ENCODE measurements at places on chromosomes 2 and 18.

DNA sequence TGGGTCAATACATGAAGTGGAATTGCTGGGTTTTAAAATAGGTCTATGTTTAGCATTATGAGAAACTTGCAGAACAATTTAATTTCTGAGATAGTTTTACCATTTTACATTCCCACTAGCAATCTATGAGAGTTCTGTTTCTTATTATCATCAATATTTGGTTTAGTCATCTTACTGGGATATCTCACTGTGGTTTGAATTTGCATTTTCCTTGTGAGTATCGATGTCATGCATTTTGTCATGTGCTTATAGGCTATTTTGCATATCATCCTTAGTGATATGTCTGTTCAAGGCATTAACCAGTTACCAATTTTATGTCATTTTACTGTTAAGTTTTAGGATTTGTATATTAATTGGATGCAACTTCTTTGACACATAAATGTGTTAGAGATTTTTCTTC, 204.4 kb downstream of the MCFD2 start:
- no peak for DNase-seq

GRCh38 chr2:159396799-159397198, 110.3 kb upstream of the WDSUB1 start:
- no peak for DNase-seq

DNA sequence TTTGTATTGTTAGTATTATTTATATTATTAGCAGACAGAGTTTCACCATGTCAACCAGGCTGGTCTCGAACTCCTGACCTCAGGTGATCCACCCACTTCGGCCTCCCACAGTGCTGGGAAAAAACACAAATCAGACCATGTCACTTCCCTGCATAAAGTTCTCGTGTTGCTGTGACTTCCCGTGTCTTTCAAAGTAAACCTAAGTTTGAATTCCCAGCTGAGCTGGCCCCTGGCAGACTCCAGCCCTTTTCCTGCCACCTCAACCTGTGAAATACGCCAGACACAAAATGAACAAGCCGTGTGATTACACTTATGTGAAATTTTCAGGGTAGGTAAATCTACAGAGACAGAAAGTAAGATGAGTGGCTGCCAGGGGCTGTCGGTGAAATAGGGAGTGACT, 7.9 kb downstream of the BOK start:
- no peak for DNase-seq

- no peak for DNase-seq
Observed at GRCh38 chr2:41716497-41716896, 331.3 kb upstream of the PKDCC start.

- no peak for DNase-seq
Observed at GRCh38 chr2:109108740-109109139, 20.3 kb upstream of the SH3RF3 start.

DNA sequence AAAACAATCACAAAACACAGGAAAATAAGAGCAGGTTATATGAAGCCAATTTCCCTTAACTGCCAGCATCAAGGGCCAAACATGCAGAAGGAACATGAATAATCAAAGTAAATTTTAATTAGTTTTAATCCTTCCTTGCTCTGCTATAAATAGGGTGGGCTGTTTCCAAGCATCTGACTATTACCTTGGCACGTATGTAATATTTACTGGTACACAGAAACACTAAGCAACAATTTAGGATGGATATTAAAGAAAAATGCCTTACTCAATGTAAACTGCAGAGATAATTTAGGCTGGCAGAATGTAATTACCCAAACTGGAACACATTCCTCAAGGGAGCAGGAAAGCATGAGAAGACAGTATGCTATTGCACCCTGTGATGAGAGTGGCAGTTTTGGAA, 468.2 kb downstream of the TDRD15 start:
- no peak for DNase-seq

DNA sequence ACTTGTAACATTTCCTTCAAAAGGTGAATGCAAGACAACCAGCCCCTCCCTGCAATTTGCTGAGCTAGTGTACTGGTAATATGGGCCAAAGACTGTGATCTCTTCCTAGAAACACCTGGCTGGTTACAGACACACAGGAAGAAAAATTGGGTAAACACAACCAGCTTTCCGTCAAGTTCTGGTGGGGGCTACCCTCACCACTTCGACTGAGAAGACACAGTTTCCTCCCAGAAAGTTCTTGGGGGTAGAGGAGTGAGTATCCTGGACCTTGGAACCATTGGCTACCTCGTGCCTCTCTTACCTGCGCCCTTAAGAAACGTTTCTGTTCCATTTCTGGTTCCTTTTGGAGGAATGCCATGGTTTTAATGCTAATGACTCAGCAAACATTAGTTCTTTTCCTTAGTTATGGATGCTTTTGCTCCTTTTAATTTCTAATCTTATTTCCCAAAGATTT, 120.9 kb upstream of the DLX2 start:
- DNase-seq, result no peak

GRCh38 chr2:211864328-211864727, 674.3 kb downstream of the ERBB4 start:
- DNase-seq, result no peak

GRCh38 chr2:238167761-238168160, 9.0 kb downstream of the ERFE start:
- DNase-seq, result no peak

GRCh38 chr18:52700816-52701215, 360.8 kb downstream of the DCC start:
- DNase-seq, result no peak

- DNase-seq, result no peak
Observed at GRCh38 chr18:55477860-55478581, 110.0 kb downstream of the TCF4 start.

DNA sequence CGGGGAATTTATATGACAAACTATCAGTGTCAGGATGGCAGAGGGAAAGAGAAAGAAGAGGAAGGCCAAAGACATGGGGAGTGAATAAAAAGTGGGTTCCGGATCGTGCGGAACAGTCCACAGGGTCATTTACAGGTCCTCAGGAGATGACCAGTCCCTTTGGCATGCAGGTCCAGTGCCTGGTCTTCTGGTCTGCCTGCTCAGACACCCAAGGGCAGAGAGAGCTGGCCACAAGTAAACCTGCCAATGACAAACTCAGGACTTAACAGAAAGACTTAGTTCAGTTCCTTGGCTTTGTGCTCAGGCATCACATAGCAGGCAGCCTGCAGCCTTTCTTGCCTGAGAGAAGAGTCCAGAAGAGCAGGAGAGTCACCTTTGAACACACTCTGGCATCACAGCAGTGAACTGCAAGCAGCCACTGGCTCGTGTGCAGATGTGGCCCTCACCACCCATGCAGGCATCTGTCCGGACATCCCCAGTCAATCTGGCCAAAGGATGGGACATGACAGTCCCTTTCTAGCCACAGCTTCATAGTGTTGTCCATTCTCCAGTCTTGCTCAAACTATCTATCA, 14.0 kb downstream of the TMEM127 start:
- peak; percentile 25 for DNase-seq

GRCh38 chr2:10278029-10278762, 24.5 kb upstream of the HPCAL1 start:
- peak; percentile 13 for DNase-seq

DNA sequence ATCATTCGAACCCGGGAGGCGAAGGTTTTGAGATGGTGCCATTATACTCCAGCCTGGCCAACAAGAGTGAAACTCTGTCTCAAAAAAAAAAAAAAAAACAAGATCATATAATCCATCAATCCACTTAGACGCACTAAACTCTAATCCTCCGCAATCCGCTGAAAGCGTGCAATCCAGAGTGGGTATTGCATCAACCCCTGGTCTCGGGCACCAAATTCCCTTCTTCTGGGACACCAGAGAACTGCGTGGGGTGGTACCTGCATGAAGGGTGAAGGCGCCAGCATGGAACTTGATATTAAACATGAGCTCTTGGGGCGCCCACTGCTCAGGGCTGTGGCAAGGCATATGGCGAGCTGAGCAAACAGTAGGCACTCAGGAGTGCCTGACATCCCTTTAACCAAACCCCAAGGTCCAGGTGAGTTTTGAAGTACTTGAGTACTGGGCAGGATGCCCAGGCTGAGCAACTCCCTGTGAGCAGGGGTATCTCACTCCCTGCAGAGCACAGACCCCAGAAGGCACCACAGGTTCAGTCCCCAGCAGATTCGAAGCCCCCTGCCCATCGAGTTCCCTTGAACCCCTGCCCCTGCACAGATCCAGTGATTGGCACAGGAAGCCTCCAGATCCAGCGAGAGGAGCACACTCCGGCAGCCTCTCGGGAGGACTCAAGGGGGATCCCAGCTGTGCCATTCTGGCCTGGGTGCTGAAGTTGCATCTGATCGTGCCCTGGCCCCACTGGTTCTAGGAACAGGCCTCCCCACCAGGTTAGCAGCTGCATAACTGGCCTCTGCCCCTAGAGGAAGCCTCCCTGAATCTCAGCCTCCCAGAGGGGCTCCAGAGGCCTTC, 8.0 kb downstream of the ALPI start:
- DNase-seq, result no peak

GRCh38 chr2:100529900-100530299, 32.9 kb upstream of the PDCL3 start:
- no peak for DNase-seq

DNA sequence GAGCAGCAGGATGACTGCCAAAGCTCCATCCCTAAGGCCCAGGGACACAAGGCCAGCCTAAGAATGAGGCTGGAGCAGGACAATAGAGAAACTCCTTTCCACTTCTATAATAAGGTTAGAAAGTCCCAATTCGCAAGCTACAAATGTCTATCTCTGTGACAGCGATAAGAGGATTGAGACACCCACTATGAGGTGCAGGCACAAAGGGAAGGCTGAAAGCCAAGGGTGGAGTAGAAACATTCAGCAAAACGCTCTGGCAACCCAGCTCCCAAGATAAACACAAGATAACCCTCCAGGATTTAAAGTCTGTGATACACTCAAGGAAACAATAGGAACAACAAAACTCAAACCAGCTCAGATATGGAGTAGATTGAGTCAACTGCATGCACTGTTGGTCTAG, 418.0 kb upstream of the UBE2E3 start:
- no peak for DNase-seq

GRCh38 chr2:29723255-29724001, 198.0 kb downstream of the ALK start:
- DNase-seq, result peak; percentile 20
